GM23338 (cell line): ENCODE measurements at places on chromosomes 6 and 20. TPM values are rescaled to one million over a fixed set of nuclear protein-coding genes. Genes with fewer than 3 reads are reported as not detected.

- no peak for DNase-seq
Measured at GRCh38 chr6:4864519-4864918, 88.3 kb downstream of the CDYL start.

TRERF1 gene
- 11.1 and 11.2 TPM in 2 replicates for polyA plus RNA-seq

- no peak for DNase-seq
Measured at GRCh38 chr6:12875051-12875450, 158.5 kb downstream of the PHACTR1 start.

MCHR2 gene
- not detected in 2 replicates for polyA plus RNA-seq

GRCh38 chr20:38057351-38057972, 23.9 kb downstream of the RPRD1B start:
- peak; percentile 96 for DNase-seq

GRCh38 chr6:73451223-73452106, 632 bp downstream of the CGAS start:
- peak; percentile 70 for DNase-seq

ZNF165 gene
- 7.7 and 8.9 TPM in 2 replicates for polyA plus RNA-seq

MYCT1 gene
- polyA plus RNA-seq: 1.7 and 1.9 TPM in 2 replicates

SLC32A1 gene
- polyA plus RNA-seq: 0.09 TPM in 1 of 2 replicates, not detected in the other

- no peak for DNase-seq
Measured at GRCh38 chr6:17472653-17473183, 79.3 kb downstream of the CAP2 start.

DNA sequence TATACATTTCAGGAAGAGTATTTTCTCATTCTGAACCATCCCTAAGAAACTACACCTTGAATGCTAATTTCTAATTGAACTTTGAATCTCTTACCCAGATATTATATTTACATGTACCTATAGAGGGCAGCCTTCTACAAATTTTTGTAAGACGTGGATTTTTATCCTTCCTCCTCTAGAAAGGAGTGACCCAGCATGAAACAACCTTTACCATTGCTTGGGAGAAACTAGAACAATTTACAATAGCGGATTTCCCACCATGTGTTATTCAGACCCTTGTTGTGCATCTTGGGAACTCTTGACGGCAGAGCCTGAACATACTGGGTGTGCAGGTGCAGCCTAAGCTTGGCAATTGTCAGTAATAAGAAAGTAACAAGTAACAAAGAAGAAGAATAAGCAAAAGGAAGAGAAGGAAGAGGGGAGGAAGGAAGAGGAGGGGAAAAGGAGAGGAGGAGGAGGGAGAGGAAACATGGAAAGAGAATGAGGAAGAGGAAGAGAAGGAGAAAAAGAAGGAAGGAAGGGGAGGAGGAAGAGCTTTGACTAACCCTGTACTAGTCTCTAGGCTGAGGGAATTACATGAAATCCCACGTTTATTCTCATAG, 10.8 kb upstream of the TAAR1 start:
- peak; percentile 66 for DNase-seq

- no peak for DNase-seq
Measured at GRCh38 chr6:38396209-38396608, 243.5 kb downstream of the BTBD9 start.

DNA sequence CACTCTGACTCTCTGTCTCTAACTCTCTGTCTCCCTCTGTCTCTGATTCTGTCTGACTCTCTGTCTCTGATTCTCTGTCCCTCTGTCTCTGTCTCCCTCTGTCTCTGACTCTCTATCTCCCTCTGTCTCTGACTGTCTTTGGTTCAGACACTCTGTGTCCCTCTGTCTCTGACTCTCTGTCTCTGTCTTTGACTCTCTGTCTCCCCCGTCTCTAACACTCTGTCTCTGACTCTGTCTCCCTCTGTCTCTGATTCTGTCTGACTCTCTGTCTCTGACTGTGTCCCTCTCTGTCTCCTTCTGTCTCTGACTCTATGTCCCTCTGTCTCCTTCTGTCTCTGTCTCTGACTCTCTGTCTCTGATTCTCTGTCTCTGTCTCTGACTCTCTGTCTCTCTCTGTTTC, 21.7 kb upstream of the NOL4L start:
- no peak for DNase-seq
